ENCODE measurements at places on chromosomes 5 and 9.

GRCh38 chr5:124274949-124275348 lies 471.5 kb downstream of the ZNF608 start:
- no peak for DNase-seq

DNA sequence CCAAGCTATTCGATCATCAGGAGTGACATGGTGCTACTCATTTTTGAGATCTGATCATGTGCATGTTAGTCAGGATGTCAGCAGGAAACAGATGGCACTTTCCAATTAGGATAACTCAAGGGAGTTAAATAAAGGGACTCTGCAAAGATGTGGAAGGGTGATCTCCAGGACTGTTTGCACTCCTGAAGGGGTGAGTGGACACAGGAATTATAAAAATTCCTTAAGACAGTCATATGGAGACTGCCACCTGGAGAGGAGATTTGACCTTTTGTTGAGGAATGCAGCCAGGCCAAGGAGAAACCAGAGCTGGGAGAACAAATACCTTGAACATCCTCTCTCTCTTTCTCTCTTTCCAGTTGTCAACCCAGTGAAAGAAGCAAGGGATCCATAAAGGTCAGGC lies 189.1 kb downstream of the GABRG2 start:
- no peak for DNase-seq

DNA sequence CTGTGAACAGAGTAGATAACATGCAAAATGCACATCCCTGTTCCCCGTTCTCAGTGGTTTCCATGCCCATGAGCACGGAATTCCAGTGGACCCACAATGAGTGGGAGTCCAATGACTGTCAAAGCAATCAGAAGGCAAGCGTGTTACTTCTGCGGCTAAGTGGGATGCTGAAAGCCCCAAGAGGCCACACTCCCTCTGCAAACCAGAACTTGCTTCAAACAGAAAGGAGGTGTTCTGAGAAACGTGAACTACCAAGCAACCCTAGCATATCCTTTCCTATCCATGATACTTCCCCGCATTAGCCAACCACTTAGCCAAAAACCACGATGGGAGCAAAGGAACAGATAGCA lies 21.7 kb upstream of the MVB12B start:
- DNase-seq, result no peak

DNA sequence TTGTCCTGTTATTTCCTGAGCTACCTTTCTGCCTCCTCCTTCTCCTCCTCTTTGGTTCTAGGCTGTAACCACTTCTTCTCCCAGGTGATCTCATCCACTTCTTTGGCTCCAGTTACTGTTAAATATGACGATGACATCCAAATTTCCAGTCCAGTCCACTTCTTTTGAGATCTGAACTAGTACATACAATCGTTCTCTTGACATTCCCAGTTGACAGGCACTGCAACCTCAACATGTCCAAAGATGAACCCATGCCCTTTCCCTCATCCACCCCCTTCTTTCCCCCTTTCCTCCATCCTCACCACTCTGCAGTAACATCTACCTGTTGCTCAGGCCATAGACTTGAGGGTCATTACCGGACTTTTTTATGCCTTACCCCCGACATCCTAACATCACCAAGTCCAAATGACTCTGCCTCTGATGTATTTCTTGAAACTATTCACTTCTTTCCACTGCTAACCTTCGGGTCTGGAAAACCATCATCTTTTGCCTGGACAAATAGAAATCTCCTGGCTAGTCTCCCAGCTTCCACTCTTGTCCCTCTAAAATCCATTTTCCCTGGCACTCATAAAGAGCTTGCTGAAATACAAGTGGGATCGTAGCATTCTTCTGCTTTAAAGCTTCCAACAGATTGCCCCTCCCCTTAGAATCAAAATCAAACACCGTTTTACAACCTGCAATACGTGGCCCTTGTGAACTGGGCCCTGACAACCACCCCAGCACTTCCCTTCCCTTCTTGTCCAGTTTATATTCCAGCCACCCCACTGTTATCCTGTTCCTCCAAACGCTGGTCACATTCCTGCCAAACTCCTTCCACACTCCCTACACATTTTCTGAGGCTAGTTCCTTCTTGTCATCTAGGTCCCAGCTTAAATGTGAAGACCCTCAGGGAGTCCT lies 31.5 kb downstream of the KLF9 start:
- no peak for DNase-seq

DNA sequence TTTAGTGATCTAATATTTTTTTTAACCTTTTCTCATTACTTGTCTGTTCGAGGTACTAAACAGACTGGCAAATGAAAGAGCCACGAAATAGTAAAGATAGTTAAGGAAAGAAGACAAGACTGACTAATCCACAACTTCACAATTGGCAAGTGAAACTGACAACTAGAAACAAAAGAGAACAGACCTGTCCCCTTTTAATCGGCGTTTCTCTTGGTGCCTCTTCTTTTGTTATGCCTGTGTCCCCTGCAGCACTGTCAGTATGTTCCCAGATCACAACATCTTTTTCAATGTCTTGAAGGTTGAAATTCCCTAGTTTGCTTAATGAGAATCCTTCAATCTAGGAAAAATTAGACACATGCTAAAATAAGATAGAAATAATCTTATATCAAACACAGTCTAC lies 26.1 kb downstream of the TUT7 start:
- DNase-seq, result no peak

DNA sequence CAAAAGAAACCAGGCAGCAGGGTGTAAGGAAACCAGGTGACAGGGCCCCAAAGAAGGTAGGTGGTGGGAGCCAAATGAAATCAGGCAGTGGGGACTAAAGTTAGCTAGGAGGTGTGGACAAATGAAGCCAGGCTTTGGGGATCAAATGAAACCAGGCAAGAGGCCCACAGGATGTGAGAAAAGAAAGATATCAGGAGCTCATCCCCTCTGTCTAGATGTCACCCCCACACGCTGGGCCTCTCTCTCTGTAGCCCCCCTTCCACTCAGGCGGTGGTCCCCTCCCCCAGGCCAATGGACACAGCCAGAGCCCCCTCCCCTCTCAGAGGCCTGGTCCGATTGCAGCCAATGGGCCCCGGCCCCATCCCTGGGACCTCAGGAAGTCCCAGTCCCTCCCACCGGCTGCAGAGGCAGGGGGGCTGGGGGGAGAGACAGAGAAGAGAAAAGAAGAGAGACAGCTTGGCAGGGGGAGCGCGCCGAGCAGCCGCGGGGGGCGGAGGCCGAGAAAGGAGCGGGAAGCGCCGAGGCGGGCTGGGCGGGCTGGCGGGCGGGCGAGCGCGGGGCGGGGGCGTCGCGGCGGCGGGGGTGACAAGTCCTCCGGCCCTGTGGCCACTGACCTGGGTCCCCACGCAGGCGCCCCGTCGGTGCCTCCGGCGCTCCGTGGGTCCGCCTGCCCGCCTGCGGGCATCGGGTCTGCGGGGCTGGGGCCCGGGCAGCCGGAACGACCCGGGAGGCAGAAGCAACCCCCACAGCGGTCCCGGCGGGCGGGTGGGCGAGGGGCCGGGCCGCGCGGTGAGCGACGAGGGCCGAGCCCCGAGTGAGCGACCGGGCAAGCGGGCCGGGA lies 11.9 kb downstream of the CNTFR start:
- no peak for DNase-seq

DNA sequence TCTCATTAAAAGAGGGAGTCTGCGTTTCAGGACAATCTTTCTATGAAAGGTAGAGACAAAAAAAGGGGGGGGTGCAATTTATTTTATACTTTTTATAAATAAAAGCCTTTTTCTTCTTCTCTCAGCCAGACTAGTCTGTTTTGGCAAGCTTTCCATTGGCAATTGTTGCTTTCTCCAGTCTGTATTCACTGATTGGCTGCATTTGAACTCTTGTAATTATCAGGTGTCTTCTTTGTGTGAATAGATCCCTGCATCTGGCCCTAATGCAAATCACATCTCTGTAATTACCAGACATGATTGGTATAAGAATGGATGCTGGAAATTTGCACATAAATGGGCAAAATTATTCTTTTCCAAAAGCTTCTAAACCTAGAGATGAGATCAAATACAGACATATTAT lies 7.6 kb upstream of the EQTN start:
- no peak for DNase-seq

GRCh38 chr9:69474821-69475220 lies 149.8 kb downstream of the ENTREP1 start:
- no peak for DNase-seq

- no peak for DNase-seq
These were observed 828 bp upstream of the TRIO start for GRCh38 chr5:14142202-14142826.

DNA sequence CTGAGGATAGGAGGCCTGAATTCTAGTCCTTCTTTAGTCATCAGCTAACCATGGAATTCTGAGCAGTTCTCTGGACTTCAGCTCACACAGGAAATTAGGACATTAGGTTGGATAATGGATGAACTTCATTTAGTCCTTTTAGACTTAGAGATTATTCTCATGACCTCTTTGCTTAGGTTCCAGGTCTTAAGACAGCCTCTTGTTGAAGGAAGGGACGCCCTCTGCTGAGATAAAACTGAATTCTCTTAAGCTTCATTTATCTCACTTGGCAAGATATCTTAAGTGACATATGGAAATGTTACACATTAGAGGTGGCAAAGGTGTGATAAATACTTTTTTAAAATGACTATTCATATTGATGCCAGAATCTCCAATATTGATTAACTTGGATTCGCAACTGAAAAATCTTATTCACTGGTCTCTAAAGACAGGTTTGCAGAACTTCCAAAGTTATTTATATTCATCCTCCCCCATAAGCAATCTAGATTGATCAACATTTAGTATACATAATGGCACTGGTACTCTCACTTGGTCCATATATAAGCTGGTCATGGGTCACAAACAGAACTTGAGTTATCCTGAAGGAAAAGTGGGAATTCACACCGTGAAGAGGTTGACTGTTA lies 16.9 kb upstream of the ZNF366 start:
- peak; percentile 33 for DNase-seq

DNA sequence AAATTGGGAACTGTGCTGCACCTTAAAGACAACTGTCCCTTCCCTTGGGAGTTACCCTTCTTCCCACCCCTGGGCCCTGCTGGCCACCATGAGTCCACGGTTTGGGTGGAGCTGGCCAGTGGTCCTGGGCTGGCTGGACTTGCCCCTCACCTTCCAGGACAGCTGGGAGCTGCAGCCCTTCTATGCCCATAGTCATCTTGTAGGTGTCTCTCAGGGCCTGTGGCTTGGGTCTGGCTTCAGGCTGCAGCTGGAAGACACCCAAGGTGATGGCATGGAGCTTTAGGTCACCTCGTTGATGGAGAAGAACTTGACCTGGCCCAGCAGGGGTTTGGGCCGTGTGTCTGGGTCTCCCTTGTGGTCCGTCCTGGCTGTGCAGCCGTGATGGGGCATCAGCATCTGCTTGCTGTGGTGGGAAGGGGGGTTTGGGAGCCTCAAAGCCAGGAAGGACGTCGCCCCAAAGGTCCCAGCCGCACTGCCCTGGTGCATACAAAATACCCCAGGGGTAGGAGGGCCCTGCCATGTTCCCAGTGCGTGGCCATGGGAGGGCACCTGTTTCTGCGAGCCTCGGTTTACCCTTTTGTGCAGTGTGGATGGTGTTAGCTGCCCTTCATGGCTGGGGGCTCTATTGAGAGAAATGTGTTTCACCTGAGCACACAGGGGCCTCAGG lies 8.9 kb downstream of the WNK2 start:
- no peak for DNase-seq

DNA sequence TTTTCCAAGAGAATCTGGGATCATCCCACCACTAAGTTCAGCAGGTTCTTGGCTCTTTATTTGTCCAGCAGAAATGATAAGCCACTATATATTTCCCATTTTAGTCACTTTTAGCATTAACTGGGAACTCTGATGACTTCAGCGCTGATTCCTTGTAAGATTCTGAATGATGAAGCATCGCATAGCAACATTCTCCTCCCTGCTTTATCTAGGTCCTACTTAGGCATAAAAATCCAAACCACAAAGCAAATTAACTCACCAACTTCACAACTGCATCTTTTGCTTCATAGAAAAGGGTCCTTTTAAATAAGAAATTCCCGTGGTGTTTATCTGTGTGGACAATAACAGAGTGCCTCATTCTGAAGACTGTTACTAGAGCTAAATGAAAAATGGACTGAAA lies 203.9 kb downstream of the SAXO1 start:
- DNase-seq, result no peak

DNA sequence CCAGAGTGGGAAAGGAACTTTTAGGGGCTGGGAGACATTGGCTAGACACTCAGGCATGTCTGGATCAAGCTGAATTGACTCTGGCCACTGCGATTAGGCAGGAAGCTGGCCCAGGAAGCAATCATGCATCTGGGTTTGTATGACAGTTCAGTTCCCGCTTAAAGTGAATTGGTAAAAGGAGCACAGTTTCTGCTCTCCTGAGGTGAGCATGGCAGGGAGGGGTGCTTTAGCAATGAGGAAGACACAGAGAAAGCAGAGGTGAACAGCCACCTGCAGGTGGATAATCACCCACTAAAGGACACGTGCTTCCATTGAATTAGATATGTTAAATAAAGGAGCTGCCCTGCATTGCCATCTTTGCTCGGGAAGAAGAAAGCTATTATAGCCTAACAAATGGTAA lies 248.1 kb upstream of the MAP3K1 start:
- no peak for DNase-seq

DNA sequence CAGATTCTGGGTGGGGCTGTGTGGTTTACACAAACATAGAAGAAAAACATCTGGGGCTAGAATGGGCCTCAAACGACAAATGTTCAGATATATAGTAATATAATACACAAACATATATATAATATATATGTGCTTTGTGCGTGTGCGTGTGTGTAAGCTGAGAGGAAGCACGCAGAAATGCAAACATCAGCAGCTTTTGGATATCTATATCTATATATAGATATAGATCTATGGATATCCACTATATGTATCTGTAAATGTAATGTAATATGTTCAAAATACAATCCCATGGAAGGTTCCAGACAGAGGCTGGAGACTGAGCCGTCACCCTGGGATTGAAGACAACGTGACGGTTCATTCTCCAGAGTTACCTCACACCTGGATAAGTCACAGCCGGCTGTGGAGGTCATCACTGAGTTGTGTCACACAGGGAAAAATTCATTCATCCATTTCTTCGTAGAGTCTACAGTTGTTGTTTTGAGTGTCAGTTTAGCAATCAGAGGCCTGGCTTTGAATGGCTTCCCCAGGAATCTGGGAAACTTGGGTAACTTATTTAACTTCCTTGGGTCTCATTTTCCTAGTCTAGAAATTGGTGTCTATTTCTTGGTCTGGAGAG lies 123.0 kb upstream of the CPEB4 start:
- DNase-seq, result peak; percentile 28

DNA sequence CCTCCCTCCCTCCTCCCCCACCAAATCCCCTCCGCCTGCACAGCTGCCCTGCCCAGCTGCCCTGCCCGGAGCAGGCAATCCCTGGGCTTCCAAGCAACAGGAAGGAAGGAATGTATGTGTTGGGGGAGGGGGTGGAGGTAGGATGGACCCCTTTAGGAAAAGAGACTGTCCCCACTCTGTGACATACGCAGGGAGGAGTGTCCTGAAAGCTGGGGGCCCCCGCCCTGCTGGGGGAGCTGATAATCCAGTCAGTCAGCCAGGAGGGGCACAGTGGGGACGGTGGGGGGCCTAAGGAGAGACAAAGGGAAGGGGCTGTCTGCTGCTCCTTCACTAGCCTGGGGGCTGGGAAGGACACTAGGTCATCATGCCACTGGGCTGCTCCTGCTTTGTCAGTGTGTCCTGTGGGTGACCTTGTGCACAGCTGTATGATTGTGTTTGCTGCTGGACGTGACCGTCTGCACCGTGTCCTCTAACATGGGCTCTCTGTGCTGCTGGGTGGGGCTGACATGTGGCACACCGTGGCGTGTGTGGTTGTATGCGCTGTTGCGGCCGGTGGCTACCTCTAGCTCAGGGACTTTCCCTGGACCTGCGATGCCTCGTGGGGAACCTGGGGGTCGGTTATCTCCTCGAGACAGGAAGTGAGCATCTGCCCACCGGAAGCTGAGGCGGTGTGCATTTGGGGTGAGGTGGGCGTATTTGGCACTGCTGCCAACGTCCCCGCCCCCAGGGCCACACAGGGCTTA lies 3.0 kb downstream of the N4BP3 start:
- no peak for DNase-seq

- no peak for DNase-seq
These were observed 66.1 kb downstream of the HAPLN1 start for GRCh38 chr5:83654427-83654994.

Data from Panc1 (cell line).